Mesothelial cell of epicardium (in vitro differentiated cells): ENCODE measurements at places on chromosomes 11 and 22. TPM values are rescaled to one million over a fixed set of nuclear protein-coding genes. Genes with fewer than 3 reads are reported as not detected.

The OR51I1 gene
- total RNA-seq, result 0.50 to 0.93 TPM (median 0.63 TPM) in 3 replicates

The CNTN5 gene
- 13.6 to 18.0 TPM (median 17.7 TPM) in 3 replicates for total RNA-seq

The PATZ1 gene
- total RNA-seq, result 70.9 to 73.6 TPM (median 71.7 TPM) in 3 replicates

The NXPE1 gene
- total RNA-seq, result not detected in 3 replicates

The RIBC2 gene
- 2.0 to 2.5 TPM (median 2.1 TPM) in 3 replicates for total RNA-seq

The DRD4 gene
- 2.1 to 3.1 TPM (median 2.5 TPM) in 3 replicates for total RNA-seq

The CCS gene
- 79.8 to 81.4 TPM (median 80.7 TPM) in 3 replicates for total RNA-seq

The MS4A2 gene
- total RNA-seq, result not detected in 3 replicates

The OR52I2 gene
- not detected in 3 replicates for total RNA-seq

The OR5A1 gene
- not detected in 3 replicates for total RNA-seq

The MYRF gene
- 401 to 436 TPM (median 428 TPM) in 3 replicates for total RNA-seq

The OR2AT4 gene
- not detected in 3 replicates for total RNA-seq

The TAF1D gene
- 155 to 166 TPM (median 155 TPM) in 3 replicates for total RNA-seq

The CRYBB2 gene
- total RNA-seq, result not detected in 3 replicates

The CAPRIN1 gene
- total RNA-seq, result 298 to 307 TPM (median 302 TPM) in 3 replicates

The SCUBE1 gene
- 16.2 to 19.4 TPM (median 19.3 TPM) in 3 replicates for total RNA-seq

The CCDC87 gene
- total RNA-seq, result 0.25 to 0.42 TPM (median 0.41 TPM) in 3 replicates

The AMPD3 gene
- 6.8 to 7.5 TPM (median 7.5 TPM) in 3 replicates for total RNA-seq

The SLC15A3 gene
- total RNA-seq, result 5.0 to 7.4 TPM (median 5.2 TPM) in 3 replicates

The BTBD18 gene
- total RNA-seq, result not detected in 3 replicates

The PRG3 gene
- total RNA-seq, result not detected in 3 replicates

The DRICH1 gene
- 0.31 to 0.68 TPM (median 0.65 TPM) in 3 replicates for total RNA-seq

The DEFB131B gene
- total RNA-seq, result not detected in 3 replicates

The TRPC6 gene
- total RNA-seq, result 0.33 to 0.50 TPM (median 0.42 TPM) in 3 replicates

The CTSF gene
- total RNA-seq, result not detected in 3 replicates

The OR10A2 gene
- not detected in 3 replicates for total RNA-seq

The EPS8L2 gene
- 105 to 112 TPM (median 111 TPM) in 3 replicates for total RNA-seq

The TRABD gene
- 44.3 to 44.6 TPM (median 44.4 TPM) in 3 replicates for total RNA-seq

The SCN2B gene
- total RNA-seq, result 2.3 to 2.5 TPM (median 2.4 TPM) in 3 replicates

The SMARCB1 gene
- total RNA-seq, result 182 to 192 TPM (median 184 TPM) in 3 replicates

The SCN4B gene
- total RNA-seq, result 1.2 to 1.9 TPM (median 1.5 TPM) in 3 replicates

The GUCY1A2 gene
- total RNA-seq, result 13.6 to 15.1 TPM (median 13.6 TPM) in 3 replicates

The TM7SF2 gene
- total RNA-seq, result 73.4 to 75.6 TPM (median 74.2 TPM) in 3 replicates

The TIGD3 gene
- 0.49 to 0.75 TPM (median 0.60 TPM) in 3 replicates for total RNA-seq

The BDNF gene
- 7.1 to 8.5 TPM (median 7.9 TPM) in 3 replicates for total RNA-seq

The KRTAP5-8 gene
- total RNA-seq, result 0.18 to 0.73 TPM (median 0.25 TPM) in 3 replicates

The CCDC15 gene
- total RNA-seq, result 2.8 to 3.1 TPM (median 2.9 TPM) in 3 replicates

The ACTN3 gene
- total RNA-seq, result 0.11 to 0.13 TPM (median 0.13 TPM) in 3 replicates

The HEPN1 gene
- not detected in 3 replicates for total RNA-seq

The OR4D5 gene
- not detected in 3 replicates for total RNA-seq

The BET1L gene
- total RNA-seq, result 64.3 to 68.2 TPM (median 65.5 TPM) in 3 replicates

The NECTIN1 gene
- total RNA-seq, result 45.3 to 46.8 TPM (median 45.5 TPM) in 3 replicates

The MEI1 gene
- 0.38 to 2.1 TPM (median 1.3 TPM) in 3 replicates for total RNA-seq

The PTDSS2 gene
- total RNA-seq, result 39.0 to 49.7 TPM (median 42.1 TPM) in 3 replicates

The P2RY2 gene
- 4.0 to 4.5 TPM (median 4.5 TPM) in 3 replicates for total RNA-seq

The GNAZ gene
- total RNA-seq, result 5.8 to 6.5 TPM (median 6.0 TPM) in 3 replicates

The IGSF22 gene
- 0.24 to 0.47 TPM (median 0.45 TPM) in 3 replicates for total RNA-seq

The PGA5 gene
- not detected in 3 replicates for total RNA-seq

The USH1C gene
- 0.29 to 0.88 TPM (median 0.54 TPM) in 3 replicates for total RNA-seq

The TBX1 gene
- 0.34 to 0.45 TPM in 2 of 3 replicates, not detected in the other for total RNA-seq

The MUC2 gene
- total RNA-seq, result 0.02 to 0.07 TPM (median 0.04 TPM) in 3 replicates
